ENCODE measurements at places on chromosomes 1 and 21. TPM values are rescaled to one million over a fixed set of nuclear protein-coding genes. Genes with fewer than 3 reads are reported as not detected.

Gene KCNJ9
- not detected for total RNA-seq

Gene CXADR
- 0.32 TPM for total RNA-seq

Gene CD101
- total RNA-seq = under 0.01 TPM

Gene JAM2
- under 0.01 TPM for total RNA-seq

Gene TBX19
- total RNA-seq = 0.86 TPM

Gene CRB1
- total RNA-seq = under 0.01 TPM

Gene NEK7
- 366 TPM for total RNA-seq

Gene TEX38
- total RNA-seq = not detected

Gene RIMKLA
- under 0.01 TPM for total RNA-seq

Gene NTMT2
- total RNA-seq = not detected

Gene NCAM2
- 5.2 TPM for total RNA-seq

Gene NPL
- total RNA-seq = 3.5 TPM

Gene SEC16B
- total RNA-seq = 1.6 TPM

Gene LRRC7
- 0.32 TPM for total RNA-seq

Gene TLR5
- not detected for total RNA-seq

Gene DISP3
- not detected for total RNA-seq

Gene KLHDC8A
- not detected for total RNA-seq

Gene SLC30A10
- not detected for total RNA-seq

Gene C1orf105
- not detected for total RNA-seq

Gene CDA
- 1.9 TPM for total RNA-seq

Gene UBE2U
- total RNA-seq = not detected

Gene C1orf185
- not detected for total RNA-seq

Gene NUDT17
- 6.8 TPM for total RNA-seq

Gene TESK2
- 1.6 TPM for total RNA-seq

Gene RGS8
- not detected for total RNA-seq

Gene LCE3E
- not detected for total RNA-seq

Gene ISG15
- total RNA-seq = 132 TPM

Gene CELA2B
- total RNA-seq = not detected

Gene SLFNL1
- under 0.01 TPM for total RNA-seq

Gene ANKRD34A
- 1.6 TPM for total RNA-seq

Gene VWA5B1
- not detected for total RNA-seq

Gene PAQR6
- total RNA-seq = 0.43 TPM

Gene PCSK9
- total RNA-seq = 9.1 TPM

Gene C1orf94
- total RNA-seq = not detected

Gene INSRR
- total RNA-seq = not detected

Gene SV2A
- 19.4 TPM for total RNA-seq

Gene AIRE
- not detected for total RNA-seq

Gene FCRL4
- not detected for total RNA-seq

Gene GPR161
- 11.3 TPM for total RNA-seq
